ENCODE measurements at places on chromosomes 16 and 17.

DNA sequence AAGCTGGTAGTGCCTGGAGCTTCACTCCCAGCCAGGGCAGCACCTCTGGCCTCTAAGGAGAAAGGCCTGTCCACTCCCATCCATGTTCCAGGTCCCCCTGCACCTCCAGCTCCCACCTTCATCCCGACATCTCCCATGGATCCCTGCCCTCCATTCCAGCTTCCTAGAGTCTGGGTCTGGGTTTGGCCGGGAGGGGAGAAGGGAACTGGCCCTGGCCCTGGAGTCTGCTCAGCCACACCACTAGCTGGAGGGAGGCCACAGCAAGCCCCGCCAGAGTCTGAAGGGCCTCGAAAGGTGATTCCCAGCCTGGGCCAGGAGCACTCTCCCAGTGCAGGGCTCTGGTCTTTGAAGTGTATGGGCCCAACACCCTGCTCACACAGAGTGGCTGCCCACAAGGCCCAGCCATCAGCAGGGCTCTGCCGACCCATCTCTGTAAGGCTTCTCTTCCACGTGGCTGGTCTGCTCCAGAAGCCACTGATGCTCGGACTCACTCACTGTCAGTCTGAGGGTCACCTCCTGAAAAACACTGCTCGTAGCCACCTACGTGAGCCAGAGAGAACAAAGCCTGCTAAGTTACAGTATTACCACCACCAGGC is 4.7 kb downstream of the NAT9 start:
- no peak for DNase-seq

- DNase-seq = no peak
Observed at GRCh38 chr17:2961446-2961845, 102.0 kb downstream of the OR1D5 start.

DNA sequence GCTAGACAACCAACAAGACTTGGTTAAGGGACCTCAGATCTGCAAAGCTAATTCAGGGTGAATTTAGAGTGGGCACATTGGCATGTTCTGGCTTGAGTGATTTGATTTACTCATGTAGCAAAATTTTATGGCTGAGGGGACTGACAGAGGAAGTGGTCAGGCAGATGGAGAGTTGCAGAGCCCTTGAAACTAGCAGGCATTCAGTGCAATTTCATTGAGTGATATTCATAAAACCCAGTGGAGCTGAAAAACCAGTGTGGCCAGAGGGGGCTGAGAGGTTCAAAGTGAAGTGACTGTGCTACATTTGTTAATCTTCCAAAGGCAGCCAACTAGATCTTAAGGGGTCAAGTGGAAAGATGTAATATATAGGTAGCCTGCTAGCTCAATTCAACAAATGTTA is 2.2 kb upstream of the TMEM94 start:
- no peak for DNase-seq

DNA sequence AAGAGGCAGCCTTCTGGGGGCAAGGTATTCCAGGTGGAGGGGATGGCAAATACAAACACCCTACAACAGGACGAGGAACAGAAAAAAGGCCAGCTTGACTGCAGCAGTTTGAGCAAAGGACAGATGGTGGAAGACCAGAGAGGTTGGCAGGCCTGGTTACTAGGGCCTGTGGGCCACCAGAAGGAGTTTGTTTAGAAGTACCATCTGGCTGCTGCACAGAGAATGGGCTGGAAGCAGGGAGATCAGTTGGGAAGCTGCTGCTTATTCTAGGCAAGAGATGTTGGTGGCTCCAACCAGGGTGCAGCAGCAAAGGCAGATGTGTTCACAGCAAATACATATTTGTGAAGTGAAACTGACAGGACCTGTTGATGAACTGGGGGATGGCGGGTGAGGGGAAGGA is 2.9 kb upstream of the YPEL2 start:
- no peak for DNase-seq

DNA sequence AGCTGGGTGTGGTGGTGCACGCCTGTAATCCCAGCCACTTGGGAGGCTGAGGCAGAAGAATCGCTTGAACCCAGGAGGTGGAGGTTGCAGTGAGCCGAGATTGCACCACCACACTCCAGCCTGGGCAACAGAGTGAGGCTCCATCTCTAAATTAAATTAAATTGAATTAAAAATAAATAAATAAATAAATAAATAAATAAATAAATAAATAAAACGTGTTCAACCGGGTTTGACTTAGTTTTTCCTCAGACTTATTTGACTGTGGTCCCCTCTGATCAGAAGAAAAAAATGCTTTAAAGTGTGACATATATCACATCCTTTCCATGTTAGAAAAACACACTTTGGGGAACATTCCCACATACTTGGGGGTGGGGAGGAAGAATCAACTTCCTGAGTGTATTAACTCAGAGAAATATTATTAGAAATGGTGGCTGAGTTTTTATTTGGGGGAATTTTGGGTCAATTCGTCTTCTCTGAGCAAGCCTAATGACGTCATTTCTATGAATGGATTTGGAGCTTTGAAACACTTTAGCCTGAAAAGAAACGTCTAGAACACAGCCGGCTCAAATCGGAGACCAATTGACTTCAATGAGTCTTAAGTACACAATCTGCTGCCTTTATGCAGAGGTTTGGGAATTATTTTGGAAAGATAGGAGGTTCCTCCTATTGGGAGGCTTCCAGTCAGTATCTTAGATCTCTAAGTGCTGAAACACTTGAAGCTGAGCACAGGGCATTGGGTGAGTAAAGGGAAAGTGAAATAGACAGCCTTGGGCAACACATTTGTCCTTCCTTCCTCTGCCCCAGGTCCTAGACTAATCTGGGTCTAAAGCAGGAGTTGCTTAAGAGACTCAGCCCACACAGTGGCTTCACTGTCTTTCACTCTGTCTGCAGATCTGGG is 132.6 kb downstream of the PITPNC1 start:
- DNase-seq = no peak

- DNase-seq = no peak
Observed at GRCh38 chr17:31806921-31807320, 52.1 kb downstream of the COPRS start.

GRCh38 chr16:78034530-78034929 is 12.2 kb downstream of the CLEC3A start:
- DNase-seq = no peak

DNA sequence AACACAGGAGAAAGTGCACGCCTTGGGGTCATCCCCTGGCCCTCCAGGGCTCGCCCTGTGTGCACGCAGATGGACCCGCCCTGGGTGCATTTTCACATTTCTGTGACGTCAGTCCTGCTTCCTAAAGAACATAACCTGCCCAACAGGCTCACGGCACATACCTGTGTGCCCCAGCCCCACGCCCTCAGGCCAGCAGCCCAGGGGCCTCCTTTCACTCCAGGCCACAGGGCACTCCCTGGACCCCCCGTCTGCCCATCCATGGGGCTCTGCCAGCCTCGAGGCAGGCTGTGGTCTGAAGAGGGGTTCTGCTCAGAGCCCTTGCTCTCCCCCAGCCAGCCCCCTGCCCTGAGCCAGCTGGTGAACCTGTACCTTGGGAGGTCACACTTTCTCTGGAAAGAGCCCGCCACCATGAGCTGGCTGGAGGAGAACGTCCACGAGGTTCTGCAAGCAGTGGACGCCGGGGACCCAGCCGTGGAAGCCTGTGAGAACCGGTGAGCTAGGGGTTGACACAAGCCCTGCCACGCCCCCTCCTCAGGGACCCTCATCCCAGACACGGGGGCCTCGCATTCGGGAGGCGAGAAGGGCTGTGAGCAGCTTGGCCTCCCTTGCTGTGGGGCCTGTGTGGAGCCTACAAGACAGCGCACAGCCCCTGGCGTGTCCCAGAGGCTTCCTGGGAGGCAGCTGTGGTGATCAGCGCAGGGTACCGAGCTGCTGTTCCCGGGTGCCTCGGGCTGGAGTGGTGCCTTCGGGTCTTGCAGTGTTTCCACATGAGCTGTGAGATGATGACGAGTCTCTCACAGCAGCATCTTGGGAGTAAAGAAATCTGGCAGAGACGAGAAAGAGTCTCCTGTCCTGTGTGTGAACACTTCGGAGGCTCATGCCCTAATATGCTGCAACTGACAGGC is 13.8 kb upstream of the MC1R start:
- DNase-seq = no peak

DNA sequence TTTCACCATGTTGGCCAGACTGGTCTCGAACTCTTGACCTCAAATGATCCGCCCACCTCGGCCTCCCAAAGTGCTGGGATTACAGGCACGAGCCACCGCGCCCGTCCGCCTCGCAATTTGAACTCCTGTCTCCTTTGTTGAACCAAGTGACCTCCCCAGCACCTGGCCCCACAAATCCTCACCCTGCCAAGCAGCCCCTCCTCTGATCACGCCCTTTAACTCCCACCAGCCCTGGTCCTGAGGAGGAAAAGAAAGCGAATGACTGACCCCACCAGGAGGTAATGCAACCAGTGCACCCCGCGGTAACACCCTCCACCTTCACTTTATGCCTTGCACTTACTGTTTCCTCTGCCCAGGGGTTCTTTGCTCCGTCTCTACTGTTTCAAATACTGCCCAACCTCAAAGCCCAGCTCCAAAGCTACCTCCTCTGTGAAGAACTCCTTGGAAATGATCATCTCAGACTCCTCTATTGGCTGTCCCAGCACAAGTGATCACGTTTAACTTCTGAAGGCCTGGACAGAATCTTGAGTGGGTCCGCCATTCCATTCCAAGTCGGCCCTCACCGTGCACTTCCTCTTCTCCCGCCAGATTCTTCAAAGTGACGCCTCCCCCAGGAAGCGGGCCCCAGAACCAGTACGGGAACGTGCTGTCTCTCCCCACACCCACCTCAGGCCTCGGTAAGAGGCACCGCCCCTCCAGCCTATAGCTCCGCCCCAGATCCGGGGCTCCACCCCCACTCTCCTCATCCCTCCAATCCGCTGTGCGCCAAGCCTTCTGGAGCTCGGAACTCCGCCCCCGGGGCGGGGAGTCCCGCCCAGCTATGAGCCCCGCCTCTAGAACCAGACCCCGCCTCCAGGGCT is 4.4 kb downstream of the CD19 start:
- peak; percentile 96 for DNase-seq

GRCh38 chr17:47252209-47252608 is 1.4 kb upstream of the ITGB3 start:
- no peak for DNase-seq

DNA sequence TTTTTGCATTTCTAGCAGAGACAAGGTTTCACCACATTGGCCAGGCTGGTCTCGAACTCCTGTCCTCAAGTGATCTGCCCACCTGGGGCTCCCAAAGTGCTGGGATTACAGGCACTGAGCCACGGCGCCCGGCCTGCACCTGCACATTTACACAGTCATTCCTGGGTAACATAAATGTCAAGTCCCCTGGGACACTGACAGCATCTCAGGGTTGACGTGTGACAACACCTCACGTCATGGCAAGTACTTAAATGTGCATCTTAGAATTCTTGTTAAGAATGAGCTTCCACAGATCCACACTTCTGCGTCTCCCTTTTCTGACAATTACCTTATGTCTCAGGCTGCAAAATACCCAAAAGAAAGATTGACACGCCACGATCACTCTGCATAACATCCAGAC is 80.5 kb downstream of the ABR start:
- DNase-seq = no peak

GRCh38 chr16:88974080-88974915 is 2.7 kb downstream of the CBFA2T3 start:
- DNase-seq = no peak

- no peak for DNase-seq
Observed at GRCh38 chr16:86465434-86465833, 44.9 kb upstream of the FOXF1 start.

GRCh38 chr17:30858556-30859250 is 26.9 kb downstream of the ATAD5 start:
- DNase-seq = no peak

GRCh38 chr16:85201574-85201973 is 89.3 kb upstream of the CIBAR2 start:
- DNase-seq = no peak

DNA sequence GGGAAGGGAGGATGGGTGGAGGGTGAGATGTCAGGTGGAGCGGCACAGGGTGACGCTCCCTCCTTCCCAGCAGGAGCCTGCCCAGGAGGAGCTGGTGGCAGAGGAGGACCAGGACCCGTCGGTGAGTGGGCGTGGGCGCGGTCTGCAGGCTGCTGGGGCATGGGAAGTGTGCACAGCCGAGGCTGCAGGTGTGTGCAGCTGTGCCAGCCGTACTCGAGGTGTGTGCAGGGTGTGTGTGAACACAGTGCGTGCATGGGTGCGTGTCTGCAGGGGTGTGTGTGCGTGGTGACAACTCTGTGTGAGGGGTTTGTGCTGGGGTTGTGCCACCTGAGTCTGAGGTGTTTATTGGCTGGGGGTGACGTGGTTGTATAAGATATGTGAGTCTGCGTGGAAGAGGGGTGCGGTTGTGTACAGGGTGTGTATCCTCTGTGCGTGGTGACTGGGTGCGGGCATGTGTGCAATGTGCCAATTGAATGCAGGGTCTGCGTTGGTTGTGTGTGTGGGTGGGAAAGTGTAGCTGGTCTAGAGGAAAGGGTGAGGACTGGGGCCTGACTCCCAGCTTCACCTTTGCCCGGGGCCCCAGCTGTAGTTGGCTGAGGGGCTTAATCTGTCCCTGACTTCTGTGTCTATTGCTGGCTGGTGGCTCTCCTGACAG is 670 bp downstream of the TNFSF12 start:
- no peak for DNase-seq

DNA sequence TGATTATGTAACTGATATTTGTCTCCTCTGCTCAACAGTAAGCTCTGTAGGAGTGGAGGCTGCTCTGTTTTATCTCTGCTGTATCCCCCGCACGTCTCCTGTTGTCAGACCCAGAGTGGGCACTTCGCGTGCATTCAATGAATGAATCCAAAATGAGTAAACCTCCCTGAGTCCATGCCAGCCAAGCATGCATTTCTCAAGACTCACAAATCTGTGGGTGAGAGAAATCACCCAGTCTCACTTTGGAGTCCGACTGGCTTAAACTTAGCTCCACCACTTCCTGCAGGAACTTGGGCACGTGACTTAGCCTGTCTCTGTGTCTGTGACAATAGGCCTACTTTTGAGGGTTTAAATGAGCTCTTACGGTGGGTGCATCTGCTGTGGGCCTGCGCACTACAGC is 3.7 kb downstream of the PNPO start:
- DNase-seq = no peak

GRCh38 chr16:23382279-23382678 is 70.7 kb downstream of the COG7 start:
- DNase-seq = no peak

DNA sequence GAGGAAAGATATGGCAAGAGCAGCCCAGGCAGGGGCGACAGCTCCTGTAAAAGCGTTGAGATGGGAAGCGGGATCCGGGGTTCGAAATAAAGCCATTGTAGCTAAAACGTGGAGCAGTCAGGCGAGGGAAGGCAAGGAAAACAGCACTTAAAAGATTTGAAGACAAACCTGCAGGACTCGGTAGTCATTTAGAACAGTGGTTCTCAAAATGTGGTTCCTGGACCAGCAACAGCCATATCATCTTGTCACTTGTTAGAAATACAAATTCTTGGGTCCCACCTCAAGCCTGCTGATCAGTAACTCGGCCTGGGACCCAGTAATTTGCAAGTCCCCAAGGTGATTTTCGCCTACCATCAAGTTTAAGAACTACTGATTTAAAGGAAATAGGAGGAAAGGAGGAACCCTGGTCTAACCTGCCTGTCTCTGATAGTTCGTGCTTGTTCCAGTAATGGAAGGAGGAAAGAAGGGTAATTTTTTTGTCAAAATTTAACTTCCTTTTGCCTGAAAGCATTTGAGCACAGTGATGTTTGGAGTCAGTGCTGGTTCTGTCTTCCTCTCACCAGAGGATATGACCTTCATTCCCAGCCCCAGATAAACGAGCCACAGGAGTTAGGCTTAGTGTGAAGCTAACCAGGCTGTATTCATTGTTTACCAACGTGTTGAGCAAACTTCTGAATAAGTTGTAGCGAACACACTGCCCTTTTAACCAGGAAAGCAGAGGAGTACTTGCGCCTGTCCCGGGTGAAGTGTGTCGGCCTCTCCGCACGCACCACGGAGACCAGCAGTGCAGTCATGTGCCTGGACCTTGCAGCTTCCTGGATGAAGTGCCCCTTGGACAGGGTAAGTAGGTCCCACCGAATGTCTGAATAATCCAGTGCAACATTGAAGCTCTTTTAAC is 1.1 kb downstream of the ORC6 start:
- DNase-seq = no peak

Data from activated T-cell treated with anti-CD3 and anti-CD28 coated beads, Interleukin-2, amount 50 U/mL, for 48 hours (primary cell).